ENCODE measurements at places on chromosomes 5 and 9.

DNA sequence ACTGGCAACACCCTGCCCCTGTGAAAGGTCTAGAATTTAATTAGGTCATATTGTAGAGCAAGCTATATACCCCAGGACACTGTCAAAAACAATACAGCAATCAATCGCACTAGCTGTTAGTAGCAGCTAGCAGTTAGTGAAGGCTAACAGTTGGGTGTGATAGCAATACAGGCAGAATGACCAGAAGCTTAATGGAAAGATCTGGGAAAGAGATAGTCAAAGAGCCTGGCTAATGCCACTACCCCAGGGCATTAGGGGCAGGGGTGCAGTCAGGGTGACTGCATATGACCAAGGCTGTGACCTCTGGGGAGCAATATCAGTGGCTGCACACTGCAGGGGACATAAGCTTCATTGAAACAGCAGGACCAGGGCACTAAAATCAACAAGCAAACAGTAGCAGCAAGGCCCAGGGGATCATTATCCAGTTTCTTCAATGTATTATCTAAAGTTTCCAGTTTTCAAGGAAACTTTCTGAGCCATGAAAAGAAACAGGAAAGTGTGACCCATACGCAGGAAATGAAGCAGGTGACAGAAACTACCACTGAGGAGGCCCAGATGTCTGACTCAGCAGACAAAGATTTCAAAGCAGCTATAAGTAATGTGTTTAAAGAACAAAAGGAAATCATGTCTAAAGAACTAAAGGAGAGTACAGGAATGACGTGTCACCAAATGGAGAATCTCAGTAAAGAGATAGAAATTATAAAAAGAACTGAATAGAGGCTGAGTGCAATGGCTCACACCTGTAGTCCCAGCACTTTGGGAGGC is 82.4 kb downstream of the ZNF354C start:
- peak; percentile 75 for DNase-seq

- DNase-seq: no peak
Observed at GRCh38 chr5:14190194-14191164, 47.3 kb downstream of the TRIO start.

DNA sequence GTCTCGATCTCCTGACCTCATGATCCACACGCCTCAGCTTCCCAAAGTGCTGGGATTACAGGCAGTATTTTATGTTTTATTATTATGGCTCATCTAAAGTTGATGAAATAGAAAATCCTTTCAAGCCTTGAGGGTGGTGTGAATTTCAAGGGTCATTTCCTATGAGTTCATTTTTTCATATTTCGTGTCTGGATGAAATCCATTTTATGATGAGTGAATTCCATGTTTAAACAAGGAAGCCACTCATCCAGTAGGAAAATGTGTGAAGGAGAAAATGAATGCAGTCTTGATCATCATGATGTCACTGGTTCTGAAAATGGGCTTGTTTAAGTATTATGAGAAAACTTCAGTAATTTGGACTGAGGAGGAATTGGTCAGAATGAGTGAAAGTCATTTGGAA is 74.6 kb upstream of the ZSWIM6 start:
- DNase-seq: no peak

DNA sequence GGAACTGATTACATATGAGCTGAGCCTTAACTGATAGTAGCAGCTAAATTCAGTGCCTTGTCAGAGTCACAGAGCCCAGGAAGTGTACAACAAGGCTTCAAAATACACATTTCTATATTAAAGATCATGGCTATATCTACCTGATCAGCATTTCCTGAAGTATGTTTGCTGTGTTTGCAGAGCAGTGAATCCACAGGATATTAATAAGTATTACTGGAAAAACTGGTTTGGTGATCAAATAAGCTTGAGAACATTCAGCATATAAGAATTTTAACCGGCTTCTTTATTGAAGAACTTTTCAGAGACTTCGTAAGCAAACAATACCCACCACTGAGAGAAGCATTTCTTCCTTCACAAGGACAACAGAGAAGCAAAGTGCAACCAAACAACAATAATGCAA is 227.0 kb downstream of the ELAVL2 start:
- DNase-seq: no peak

DNA sequence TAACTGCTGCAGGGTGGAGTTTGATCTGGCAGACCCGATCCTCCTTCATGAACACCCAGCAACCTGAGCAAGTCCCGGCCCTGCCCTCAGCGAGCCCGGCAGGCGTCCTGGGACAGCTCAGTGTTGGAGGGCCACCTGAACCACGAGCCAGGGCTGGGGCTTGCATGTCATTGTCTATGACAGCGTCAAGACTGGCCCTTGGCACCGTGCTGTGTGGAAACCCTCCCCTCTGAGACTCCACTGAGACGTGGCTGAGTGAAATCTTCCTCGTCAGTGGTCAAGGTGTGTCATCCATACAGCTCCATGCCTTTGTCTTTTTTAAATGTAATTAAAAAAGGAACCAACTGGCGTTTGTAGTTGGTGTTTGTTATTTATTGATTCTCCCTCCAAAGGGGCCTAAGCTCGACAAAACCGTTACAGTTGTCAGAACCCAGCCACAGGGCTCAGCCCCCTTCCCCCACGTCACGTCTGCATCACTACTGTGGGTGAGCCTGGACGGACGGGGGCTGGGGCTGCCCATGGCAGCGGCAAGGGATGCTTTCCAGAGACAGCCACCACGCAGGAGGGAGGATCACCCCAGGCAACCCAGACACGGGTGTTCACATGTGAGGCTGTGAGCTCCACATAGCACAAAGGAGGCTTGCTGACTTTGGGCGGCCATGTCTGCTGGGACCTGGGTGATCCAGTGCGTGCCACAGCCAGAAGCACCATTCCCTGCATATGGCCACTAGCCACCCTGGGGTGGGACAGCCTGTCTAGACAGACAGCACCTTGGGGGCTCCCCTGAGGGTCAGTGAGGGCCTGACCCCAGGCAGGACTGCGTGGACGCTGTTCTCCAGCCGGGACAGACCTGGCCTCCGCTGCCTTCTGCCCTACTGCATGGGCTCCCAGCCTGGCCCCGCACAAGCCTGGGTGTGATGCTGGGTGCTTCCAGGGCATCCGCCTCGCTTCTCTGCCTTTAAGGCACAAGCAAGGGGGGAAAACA is 7.3 kb downstream of the UCK1 start:
- no peak for DNase-seq

GRCh38 chr9:111961575-111961974 is 65.0 kb downstream of the UGCG start:
- no peak for DNase-seq

DNA sequence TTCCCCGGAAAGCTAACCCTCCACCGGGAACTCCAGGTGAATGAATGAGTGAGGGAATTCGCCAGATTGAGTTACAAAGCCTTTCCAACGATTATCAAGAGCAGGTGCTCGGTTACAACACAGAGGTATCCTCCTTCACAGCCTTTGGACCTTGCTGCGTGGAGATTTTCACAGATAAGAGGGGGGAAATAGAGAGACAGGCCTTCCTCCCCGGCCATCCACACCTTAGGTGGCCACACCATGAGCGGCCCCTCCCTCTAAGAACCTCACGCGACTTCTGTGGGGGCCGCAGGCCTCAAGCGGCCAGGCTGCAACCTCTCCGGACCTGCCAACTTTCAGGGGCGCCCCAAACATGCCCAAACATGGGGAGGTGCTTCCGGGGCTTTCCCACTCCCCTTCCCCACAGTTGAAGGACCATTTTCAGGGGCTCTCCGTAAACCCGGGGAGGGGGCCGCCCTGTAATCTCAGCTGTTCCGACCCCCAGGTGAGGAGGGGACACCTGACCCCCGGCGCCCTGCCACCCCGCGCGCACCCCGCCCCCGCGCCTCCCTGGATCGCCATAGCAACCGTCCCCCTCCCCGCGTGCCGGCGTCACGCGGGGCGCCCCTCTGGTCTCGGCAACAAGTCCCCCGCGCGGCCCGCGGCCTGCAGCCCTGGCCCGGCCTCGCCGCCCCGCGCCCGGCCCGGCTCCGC is 603 bp downstream of the DENND1A start:
- DNase-seq: peak; percentile 14

- peak; percentile 75 for DNase-seq
Observed at GRCh38 chr9:136138566-136138965, 19.9 kb upstream of the TMEM250 start.

DNA sequence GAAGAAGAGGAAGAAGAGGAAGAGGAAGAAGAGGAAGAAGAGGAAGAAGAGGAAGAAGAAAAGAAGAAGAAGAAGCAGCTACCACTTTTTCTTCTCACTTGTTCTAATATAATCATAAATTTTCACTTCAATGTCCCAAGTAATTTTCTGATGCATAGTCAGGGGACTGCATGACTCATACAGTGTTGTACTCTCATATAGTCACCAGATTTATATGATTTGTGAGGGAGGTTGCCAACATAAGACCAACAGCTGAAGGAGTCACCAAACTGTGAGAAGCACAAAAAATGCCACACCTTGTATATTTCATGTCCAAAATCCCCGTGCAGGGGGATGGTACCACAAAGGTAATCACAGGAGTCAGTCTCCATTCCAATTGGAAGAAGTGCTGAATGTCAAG is 32.7 kb upstream of the DMRTA1 start:
- DNase-seq: no peak

DNA sequence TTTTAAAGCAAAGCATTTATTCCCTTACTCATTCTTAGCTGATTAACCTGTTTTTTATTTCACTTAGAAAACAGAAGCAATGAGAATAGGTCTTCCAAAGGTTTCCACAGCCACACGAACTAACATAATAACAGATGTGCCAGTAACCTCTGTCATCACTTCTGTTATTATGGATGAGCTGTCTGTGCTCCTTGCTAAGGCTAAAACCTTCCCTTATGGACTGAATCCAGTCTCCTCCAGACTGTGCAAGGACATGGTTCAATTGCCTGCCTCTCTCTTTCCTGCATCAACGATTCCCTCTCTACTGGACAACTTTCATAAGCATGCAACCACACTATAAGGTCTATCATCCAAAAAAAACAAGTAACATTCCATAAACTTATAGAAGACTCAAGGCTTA is 1446.2 kb downstream of the MAT2B start:
- no peak for DNase-seq

- DNase-seq: no peak
Observed at GRCh38 chr5:38456657-38457399, 99.6 kb downstream of the LIFR start.

- DNase-seq: no peak
Observed at GRCh38 chr5:73816656-73817420, 190.8 kb downstream of the ARHGEF28 start.

- DNase-seq: no peak
Observed at GRCh38 chr5:116652196-116652729, 77.6 kb upstream of the SEMA6A start.

DNA sequence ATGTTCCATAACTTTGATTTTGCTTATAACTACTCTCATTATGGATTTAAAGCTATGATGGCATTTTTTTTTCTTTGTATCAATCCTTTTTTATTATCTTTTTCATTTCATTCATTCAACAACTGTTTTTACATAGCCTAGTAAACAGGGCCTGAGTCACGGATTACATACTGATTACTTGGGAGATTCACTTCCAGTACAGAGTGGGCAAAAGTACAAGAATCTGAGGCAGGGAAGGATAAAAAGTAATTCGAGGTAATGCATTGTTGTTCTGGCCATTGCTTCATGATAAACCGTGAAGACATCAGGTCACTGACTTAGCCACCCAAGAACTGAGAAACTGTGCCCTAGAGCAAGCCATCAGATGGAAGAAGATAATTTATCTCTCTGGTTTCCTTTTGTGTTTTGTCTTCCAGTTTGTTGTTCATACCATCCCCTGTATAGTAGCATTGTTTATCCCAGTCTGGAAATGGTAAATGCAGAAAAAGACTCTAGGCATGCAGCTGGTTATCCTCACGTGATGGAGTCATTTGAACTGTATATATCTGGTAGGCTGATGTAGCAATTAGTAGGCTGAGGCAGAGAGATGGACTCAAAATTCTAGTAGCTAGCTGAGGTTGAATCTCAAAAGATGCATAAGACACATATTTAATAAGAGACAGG is 145.6 kb downstream of the CNTLN start:
- no peak for DNase-seq

GRCh38 chr5:132820162-132820754 is 7.2 kb downstream of the SOWAHA start:
- DNase-seq: peak; percentile 97

DNA sequence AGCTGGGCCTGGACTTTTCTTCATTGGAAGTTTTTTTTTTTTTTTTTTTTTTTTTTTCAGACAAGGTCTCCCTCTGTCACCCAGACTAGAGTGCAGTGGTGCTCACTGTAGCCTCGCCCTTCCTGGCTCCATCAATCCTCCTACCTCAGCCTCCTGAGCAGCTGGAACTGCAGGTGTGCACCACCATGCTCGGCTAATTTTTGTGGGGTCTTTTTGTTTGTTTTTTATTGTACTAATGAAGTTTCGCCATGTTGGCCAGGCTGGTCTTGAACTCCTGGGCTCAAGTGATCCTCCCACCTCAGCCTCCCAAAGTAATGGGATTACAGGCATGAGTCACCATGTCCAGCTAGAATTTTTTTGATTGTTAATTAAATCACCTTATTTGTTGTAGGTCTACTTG is 3.6 kb downstream of the DNAJC18 start:
- no peak for DNase-seq

GRCh38 chr5:135740475-135740874 is 94.0 kb upstream of the SLC25A48 start:
- DNase-seq: no peak

GRCh38 chr5:31577438-31577837 is 45.3 kb downstream of the C5orf22 start:
- DNase-seq: no peak

DNA sequence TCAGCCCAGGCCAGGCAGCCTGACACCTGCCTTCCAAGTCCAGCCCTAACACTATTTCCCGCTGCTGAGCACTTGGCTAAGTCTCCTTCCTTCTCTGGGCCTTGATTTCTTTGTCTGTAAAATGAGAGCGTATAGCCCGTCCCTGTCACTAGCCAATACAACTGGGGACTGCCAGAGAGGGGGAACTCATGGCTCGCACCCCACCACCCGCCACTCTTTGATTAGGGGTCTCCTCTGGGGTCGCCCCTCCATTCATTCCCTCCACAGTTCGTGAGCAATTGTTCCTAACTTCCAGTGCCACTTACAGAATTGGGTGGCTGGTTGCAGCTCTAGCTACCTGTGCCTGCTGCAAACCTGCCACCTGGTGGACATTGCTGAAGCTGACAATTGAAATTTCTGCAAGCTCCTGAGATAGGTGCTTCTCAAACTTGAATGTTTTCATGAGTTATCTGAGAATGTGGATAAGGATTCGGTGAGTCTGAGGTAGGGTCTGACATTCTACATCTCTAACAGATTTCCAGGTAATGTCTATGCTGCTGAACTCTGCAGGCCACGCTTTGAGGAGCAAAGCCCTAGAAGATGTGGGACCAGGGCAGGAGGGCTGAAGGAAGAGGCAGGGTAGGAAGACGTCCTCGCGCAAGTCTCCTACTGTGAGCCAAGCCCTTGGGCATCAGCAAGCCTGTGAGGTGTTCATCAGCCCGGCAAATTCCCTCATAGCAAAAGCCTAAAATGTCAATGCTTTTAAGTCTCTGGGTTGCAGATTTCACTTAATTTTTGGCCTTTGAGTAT is 13.3 kb upstream of the RECK start:
- peak; percentile 84 for DNase-seq

GRCh38 chr5:74673011-74673790 is 11.8 kb upstream of the HEXB start:
- no peak for DNase-seq
